ENCODE measurements at places on chromosomes 11 and 22. TPM values are rescaled to one million over a fixed set of nuclear protein-coding genes. Genes with fewer than 3 reads are reported as not detected.

The ACTN3 gene
- not detected for polyA plus RNA-seq

The TESMIN gene
- polyA plus RNA-seq, result 1.1 TPM

The NCAM1 gene
- 23.0 TPM for polyA plus RNA-seq

DNA sequence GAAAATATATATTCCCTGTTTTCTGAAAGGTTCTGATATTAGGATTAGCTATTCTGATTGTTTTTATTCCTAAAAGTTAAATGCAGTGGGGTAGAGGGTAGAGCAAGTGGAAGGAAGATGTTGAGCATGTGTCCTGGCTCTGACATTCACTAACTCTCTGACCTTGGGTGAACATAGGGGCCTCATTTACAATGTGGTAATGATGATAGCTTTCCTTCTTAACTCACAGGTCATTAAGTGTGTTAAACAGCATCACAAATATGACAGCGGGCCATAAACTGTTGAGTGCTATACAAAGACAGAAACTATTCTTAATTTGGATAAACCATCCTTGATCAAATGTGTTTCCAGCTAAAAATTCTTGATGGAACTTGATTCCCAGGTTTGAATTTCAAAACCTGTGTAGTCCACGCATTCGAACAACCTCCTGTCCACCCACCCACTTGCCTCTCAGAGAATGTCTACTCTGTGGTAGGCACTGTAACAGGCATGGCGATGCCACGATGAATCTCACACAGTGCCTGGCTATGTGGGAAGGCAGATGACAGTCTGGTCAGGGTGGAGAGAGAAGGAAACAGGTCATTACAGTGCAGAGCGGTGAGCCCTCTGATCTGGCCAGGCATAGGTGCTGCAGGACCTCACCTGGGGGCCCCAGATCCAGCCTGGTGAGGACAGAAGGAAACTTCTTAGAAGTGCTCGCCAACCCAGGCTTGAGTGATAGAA, 19.3 kb upstream of the PEX26 start:
- no peak for DNase-seq

- DNase-seq, result no peak
These were observed 91.5 kb upstream of the HORMAD2 start for GRCh38 chr22:29988719-29989118.

DNA sequence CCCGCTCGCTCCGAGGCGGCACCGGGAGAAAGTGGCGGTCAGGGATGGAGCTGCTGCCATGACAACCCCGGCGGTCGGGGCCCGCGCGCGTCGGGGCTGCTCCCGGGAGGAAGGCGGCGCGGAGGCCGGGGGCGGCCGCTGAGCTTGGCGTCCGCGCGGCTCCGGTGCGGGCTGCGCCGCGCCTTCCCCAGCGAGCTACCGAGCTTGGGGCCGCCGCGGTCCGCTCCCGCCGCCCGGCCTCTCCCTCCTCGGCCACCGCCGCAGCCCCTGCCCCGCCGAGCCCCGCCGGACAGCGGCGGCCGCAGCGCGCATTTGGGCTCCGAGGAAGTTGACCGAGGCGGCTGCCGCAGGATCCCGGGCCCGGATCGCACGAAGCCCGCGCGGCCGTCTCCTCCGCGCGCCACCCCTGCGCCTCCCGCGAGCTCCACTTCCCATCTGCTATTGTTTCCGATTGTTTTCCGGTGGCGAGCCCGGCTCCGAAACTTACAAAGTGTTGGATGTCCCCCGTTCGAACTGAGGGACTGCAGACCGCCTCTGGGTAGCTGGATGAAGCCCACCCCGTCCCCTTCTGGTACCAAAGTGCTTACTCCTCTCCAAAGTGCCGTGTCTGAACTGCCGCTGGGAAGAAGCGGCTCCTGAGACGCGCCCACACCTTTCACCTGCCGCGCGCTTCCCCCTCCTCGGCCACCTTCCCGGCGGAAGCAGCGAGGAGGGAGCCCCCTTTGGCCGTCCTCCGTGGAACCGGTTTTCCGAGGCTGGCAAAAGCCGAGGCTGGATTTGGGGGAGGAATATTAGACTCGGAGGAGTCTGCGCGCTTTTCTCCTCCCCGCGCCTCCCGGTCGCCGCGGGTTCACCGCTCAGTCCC, 540.3 kb downstream of the NTM start:
- DNase-seq, result no peak

Data from ovary (tissue), 10 donors.